Activated CD4-positive, alpha-beta T cell treated with anti-CD3 and anti-CD28 coated beads, Interleukin-2, amount 50 U/mL, for 48 hours (primary cell): ENCODE measurements at places on chromosomes 7 and 10.

DNA sequence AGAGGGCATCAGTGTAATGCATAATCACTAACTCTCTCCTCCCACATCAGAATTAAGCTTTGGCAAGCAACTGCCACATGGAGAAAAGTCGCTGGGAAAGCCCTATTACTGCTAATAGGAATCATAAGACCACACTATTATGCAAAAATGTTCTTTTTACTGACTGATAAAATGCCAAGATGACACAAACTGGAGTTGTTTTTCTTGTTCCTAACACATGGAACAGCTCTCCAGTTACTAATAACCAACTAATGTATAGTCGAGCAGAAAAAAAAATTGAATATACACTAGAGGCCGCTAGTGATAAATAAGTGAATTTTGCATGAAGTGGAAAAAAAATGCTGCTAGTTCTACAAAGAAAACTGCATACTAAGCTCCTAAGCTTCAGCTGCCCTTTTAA is 165.6 kb downstream of the TPK1 start:
- DNase-seq: no peak

DNA sequence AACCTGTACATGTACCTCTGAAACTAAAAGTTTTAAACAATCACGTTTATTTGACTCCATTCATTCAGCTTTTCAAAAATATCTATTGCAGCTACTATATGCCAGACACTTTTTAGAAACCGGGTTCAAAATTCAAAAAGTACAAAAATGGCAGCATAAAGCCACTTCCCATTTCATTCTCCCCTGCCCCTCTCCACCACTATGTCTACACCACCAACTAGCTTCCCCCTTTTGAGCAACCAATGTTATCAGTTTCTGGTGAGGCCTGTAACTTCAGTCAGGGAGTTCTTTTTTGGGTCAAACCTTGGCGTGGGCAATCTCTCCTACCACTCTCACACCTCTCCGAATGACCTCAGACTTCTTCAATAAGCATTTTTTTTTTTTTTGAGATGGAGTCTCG is 11.5 kb upstream of the HHEX start:
- DNase-seq: no peak

GRCh38 chr7:98997846-98998245 is 119.5 kb downstream of the TRRAP start:
- no peak for DNase-seq

GRCh38 chr7:74082770-74083116 is 861 bp upstream of the LIMK1 start:
- no peak for DNase-seq

DNA sequence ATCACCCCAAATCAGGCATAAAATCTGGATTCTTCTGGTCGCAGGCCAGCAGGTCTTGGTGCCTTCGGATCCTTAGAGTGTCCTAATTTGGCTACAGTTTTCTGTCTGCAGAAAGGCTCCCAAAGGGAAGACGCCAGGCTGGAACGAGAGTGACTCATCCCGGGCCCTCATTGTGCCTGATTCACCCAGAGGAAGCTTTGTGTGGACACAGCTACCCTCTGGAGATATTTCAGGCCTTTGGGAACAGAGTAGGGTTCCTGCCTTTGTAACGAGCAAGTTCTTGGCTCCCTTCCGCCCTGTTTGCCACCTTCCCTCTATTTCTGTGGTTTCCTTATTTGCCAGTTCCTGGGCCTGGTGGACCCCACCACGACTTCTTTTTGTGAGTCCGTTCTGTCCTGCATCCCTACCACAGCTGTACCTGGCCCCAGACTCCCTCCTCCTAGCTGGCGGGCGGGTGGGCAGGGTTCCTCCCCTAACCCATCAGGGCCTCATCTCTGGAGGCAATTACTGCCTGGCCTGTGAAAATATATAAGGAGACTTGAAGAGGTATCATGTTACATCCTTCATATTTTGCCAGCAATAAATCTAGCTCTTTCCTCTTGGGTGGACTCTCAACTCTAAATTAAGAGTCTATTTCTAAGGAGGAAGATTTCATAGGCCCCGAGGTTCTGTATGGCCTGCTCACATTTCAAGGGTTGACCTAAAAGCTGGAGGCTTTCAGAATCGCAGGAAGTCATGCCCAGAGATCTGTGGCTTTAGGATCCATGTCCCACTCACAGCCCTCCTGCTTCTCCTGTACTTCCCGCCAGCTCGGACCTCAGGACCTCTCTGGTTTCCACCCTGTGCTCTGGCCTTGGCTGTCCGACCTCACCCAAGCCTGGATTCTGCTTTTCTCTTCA is 219.2 kb upstream of the ZNF32 start:
- no peak for DNase-seq

- no peak for DNase-seq
Observed at GRCh38 chr7:85229544-85229943, 42.7 kb upstream of the SEMA3D start.

DNA sequence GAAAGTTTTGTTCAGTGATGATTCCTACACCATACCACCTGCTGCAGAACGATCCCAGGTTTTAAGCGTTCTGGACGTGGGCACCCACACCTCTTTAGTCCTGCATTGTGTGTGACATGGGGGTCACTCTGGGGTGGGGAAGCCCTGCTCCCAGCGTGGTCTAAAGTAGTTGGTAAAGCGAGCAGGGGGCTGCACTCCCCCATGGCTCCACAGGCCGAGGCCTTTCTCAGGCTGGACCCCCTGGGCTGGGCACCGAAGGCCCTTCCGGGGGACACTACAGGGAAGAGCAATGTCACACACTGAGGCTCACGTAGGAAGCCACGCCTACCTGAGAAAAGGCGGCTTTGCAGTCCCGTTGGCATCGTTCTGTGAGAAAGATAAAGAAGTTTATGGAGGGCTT is 12.3 kb downstream of the BRI3 start:
- no peak for DNase-seq
